Activated T-helper 17 cell treated with anti-CD3 and anti-CD28 coated beads, Interleukin-2, amount 50 U/mL, for 72 hours (primary cell): ENCODE measurements at places on chromosomes 3 and 15.

DNA sequence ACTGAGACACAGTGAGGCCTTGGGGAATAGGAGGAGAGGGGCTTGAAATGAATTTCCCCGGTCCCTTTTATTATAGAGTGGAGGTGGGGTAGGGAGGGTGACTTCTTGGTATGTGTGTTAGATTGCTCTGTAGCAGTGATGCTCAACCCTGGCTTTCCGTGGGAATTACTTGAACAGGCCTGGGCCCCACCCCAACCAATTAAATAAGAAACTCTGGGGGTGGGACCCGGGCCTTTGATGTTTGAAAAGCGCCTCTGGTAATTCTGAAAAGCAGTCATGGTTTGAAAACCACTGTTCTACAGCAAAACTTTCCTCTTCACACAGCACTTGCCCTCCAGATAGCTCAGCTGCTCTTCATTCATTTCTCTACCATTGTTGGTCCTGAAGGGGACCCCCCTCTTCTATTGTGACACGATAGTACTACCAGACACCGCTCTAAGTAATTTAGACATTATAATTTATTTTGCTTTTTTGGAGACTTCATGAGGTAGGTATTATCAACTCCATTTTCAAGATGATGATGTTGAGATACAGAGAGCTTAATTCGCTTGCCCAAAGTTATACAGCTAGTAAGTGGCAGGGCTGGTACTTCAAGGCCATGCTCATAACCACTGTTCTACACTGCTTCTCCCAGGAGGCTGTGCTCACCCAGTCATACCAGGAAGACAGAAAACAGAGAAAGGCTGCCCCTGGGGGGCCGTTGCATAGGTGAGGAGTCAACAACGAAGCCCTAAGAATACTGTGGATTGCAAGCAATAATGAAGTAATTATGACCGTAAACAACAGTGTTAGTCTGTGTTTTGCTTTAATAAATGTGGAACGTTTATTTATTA lies 176.2 kb downstream of the PEX5L start:
- H3K4me1 ChIP-seq, result no peaks in the 10 kb centered on the region
- no peaks in the 10 kb centered on the region for H3K36me3 ChIP-seq
- ATAC-seq, result peak; percentile 77
- no peak overlapping the region for H3K27ac ChIP-seq
- no peak overlapping the region for H3K4me3 ChIP-seq

- no peak overlapping the region for H3K27ac ChIP-seq
- ATAC-seq, result no peak
- H3K4me1 ChIP-seq, result no peaks in the 10 kb centered on the region
Measured at GRCh38 chr3:64102147-64102546, 78.9 kb upstream of the PSMD6 start.

DNA sequence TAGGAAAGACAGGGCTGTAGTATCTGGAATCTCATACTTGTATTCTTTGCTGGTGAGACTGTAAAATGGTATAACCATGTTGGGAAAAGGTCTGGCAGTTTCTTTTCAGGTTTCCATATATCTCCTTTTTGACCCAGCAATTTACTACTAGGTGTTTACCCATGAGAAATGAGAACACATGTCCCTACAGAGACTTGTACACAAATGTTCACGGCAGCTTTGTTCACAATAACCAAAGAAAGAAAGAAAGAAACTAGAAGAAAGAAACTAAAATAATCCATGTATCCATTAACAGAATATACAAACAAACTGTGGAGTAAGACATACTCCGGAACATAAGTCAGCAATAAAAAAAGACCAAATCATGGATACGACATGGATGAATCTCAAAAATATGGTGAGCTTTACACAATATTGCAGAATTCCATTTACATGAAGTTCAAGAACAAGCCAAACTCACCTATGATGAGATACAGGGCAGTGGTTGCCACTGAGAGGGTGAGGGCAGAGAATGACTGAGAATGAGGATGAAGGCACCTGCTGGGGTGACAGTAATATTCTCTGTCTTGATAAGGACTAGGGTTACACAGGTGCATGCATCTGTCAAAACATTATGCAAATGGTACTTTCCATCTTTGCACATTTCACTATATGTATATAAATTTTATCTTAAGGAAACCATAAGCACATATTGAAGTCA lies 2.7 kb downstream of the RFTN1 start:
- H3K4me1 ChIP-seq, result peaks cover 71% of the 10 kb centered on the region
- peak overlapping the region; percentile 98 for H3K27ac ChIP-seq
- ATAC-seq, result peak; percentile 23
- no peaks in the 10 kb centered on the region for H3K27me3 ChIP-seq
- H3K4me3 ChIP-seq, result peak overlapping the region; percentile 85

DNA sequence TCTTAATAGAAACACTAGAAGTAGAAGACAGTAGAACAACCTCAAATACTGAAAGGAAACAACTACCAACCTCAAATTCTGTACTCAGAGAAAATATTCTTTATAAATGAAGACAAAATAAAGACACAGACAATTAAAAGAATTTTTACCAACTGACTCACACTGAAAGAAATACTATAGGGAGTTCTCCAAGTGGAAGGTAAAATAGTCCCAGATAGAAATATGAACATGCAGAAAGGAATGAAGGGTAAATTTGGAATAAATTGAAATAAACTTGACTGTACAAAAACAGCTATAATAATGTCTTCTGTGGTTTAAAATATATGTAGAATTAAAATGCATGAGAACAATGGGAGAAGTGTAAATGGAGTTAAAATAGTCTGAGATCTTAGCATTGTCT lies 36.7 kb upstream of the CCDC174 start:
- H3K27me3 ChIP-seq, result peaks cover 28% of the 10 kb centered on the region
- no peak for ATAC-seq
- H3K4me3 ChIP-seq, result no peak overlapping the region
- H3K4me1 ChIP-seq, result no peaks in the 10 kb centered on the region
- H3K27ac ChIP-seq, result no peak overlapping the region

DNA sequence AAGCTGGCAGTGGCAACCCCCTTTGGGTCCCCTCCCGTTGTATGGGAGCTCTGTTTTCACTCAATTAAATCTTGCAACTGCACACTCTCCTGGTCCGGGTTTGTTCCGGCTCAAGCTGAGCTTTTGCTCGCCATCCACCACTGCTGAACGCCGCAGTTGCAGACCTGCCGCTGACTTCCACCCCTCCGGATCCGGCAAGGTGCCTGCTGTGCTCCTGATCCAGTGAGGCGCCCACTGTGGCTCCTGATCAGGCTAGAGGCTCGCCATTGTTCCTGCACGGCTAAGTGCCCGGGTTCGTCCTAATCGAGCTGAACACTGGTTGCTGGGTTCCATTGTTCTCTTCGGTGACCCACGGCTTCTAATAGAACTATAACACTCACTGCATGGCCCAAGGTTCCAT lies 22.8 kb downstream of the CHST2 start:
- H3K4me1 ChIP-seq, result no peaks in the 10 kb centered on the region
- no peak for ATAC-seq
- no peaks in the 10 kb centered on the region for H3K36me3 ChIP-seq
- H3K27ac ChIP-seq, result no peak overlapping the region
- H3K27me3 ChIP-seq, result peaks cover 3% of the 10 kb centered on the region

- peaks cover 33% of the 10 kb centered on the region for H3K27me3 ChIP-seq
- no peak overlapping the region for H3K27ac ChIP-seq
- H3K36me3 ChIP-seq, result no peaks in the 10 kb centered on the region
- no peak for ATAC-seq
Measured at GRCh38 chr3:150349314-150350097, 58.6 kb upstream of the TSC22D2 start.
